SHP77 (cell line): ENCODE measurements at places on chromosomes 4 and X.

- no peak for DNase-seq
These were observed 236.5 kb downstream of the CBR4 start for GRCh38 chr4:168773388-168774195.

GRCh38 chrX:30822068-30822681, 66.9 kb downstream of the TAB3 start:
- no peak for DNase-seq

- DNase-seq = no peak
These were observed 594.3 kb upstream of the ADGRL3 start for GRCh38 chr4:60605646-60606354.

GRCh38 chrX:100296183-100296753, 113.8 kb downstream of the PCDH19 start:
- DNase-seq = no peak

GRCh38 chrX:10450229-10450958, 170.0 kb downstream of the MID1 start:
- no peak for DNase-seq

- no peak for DNase-seq
These were observed 81.8 kb downstream of the CPZ start for GRCh38 chr4:8674311-8674885.

DNA sequence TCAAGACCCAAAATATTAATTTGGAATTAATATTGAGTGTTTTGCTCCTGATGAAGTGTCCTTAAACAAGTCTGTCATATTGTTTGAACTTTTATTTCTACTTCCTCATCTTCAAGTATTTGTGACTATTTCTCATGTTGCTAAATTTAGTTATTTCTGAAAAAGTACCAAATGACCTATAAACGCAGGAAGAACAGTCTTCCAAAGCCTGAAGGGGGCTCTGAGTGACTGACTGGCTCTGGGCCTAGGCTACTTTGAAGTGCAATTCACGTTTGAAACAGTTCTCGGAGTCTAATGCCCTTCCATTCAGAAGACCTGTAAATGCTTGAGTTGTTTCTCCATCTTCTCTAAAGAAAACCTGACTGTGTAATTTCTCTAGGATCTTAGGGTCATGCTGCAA, 26.5 kb downstream of the GALNT7 start:
- DNase-seq = no peak

DNA sequence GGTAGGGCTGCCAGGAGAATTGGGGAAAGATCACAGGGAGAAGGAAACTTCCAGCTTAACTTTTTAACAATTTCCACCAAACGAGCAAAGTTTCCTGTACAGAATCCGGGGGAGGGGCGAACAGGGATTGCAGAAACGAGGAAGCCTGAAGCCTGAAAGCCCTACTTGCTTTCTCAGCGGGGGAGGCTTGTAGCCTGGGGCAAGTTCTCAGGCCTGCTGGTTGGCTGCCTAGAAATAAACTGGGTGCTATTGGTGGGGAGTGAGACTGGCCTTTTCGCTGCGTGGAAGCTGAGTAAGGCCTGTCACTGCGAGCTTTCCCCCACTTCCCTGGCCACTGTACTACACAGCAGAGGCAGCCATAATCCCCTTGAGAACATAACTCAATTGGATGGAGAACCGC, 110.8 kb upstream of the ATP8A1 start:
- DNase-seq = no peak

- no peak for DNase-seq
These were observed 189.9 kb downstream of the INPP4B start for GRCh38 chr4:142656178-142656577.

GRCh38 chr4:122658377-122658776, 37.5 kb upstream of the IL21 start:
- no peak for DNase-seq

- DNase-seq = no peak
These were observed 30.1 kb downstream of the KDM6A start for GRCh38 chrX:44903107-44903506.

GRCh38 chr4:30912098-30912714, 192.0 kb downstream of the PCDH7 start:
- DNase-seq = no peak

DNA sequence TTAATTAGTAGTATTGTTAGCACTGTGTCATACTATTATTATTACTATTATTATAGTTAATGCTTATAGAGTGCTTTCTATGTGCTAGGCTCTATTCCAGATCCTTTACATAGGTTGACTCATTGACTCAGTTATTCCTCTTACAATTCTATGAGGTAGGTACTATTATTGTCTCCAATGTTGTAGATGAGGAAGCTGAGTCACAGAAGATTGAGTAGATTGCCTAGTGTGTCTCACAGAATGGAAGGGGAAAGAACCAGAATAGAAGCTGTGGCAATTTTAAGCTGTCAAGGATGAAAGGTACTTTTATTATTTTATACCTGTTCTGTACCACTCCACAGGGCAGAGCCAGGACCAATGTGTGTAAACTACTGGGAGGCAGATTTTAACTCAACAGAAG, 1.9 kb upstream of the TCEAL1 start:
- DNase-seq = no peak

DNA sequence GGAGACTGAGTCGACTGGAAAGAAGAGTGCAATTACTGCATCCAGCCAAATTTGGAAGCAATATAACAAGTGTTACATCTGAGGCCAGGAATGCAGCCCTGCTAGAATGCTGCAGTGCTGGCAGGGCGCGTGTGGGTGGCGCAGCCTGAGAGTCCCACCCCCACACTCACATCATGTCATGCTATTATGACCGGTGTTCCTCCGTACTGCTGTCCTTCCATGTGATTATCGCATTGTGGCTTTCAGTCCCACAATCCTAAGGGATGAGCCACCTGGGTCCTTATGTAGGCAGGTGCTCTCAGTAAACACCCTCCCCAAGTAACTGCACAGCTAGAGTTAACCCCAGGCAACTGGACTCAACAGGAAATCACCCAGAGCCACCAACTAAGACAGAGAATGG, 122.6 kb upstream of the CPEB2 start:
- peak; percentile 49 for DNase-seq
